ENCODE measurements at places on chromosomes 2 and 18.

DNA sequence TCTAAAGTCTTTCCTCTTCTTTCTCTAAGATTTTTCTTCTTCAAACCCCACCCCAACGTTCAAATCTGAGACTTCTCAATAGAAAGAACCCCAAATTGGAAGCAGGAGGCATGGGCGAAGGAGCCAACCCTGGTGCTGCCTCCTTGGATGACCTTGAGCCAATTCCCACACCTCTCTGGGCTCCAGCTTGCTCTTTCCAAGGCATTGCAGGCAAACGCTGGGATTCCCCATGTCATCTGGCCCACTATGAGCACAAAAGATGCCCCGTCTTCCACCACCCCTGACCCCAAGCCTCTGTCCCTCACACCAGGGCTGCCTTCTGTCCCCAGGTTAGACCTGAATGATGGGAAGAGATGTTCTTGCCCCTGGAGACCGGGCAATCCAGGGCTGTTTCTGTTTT, 57.0 kb downstream of the TTC32 start:
- no peak for DNase-seq

- DNase-seq, result no peak
These were observed 9.9 kb upstream of the NFATC1 start for GRCh38 chr18:79385708-79386341.

DNA sequence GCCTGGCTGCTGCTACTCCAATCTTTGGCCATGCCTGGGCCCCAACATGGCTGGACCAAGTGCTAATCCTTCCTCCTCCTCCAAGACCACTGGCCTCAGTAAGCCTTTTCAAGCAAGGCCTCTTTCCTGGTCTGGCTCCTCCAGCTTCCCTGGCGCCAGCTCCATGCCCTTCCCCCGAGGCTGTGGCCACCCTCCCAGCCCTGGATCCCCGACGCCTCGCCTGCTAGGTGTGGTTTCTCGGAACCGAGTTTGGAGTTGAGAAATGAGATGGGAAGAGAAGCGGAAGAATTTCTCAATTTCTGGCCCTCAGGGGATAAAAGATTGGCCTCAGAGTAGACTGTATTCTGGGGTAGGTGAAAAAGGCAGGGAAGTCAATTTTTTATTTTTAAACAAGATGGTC, 46.4 kb downstream of the ADCY3 start:
- DNase-seq, result no peak

- no peak for DNase-seq
These were observed 89.4 kb upstream of the MAPRE2 start for GRCh38 chr18:34951625-34952379.

- no peak for DNase-seq
These were observed 557.9 kb downstream of the TNS1 start for GRCh38 chr2:217444932-217445331.

- DNase-seq, result no peak
These were observed 89.9 kb downstream of the ACSL3 start for GRCh38 chr2:222950638-222951285.

DNA sequence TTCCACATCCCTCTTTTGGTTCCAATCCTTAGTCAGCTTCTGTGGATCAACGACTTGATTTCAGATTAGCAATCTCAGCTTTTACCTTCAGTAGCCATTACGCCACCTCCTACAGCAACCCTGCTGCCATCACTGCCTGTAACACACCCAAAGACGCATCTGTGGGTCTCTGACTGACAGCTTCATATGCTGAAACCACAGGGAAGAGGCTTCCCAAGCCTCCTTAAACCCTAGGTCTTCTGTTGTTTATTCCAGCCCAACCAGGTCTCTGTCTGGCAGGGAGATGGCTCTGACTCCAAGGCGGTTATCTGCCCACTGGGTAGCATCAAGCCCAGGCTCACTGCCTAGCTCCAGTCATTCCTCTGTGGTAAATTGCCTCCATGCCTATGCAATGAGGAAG, 28.6 kb upstream of the TRIB2 start:
- no peak for DNase-seq

DNA sequence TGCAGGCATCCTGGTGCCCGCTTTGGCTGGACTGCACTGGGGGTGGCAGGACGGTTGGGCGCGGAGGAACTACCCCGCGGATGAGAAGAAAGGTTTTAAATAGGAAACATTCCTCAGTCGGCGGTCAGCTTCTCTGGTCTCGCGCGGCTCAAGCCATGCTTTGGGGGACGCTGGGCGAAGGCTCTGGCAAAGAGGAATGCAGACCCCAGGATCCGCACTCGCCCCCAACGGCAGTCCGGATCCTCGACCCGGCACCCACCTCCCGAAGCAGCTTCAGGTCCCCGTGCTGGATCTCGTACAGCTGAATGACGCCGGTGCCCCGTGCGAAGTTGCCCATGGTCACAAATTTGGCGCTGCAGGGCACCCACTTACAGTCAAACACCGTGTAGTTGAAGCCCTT, 686 bp upstream of the PNO1 start:
- DNase-seq, result no peak

- DNase-seq, result peak; percentile 39
These were observed 153.4 kb downstream of the GPD2 start for GRCh38 chr2:156589381-156590079.

DNA sequence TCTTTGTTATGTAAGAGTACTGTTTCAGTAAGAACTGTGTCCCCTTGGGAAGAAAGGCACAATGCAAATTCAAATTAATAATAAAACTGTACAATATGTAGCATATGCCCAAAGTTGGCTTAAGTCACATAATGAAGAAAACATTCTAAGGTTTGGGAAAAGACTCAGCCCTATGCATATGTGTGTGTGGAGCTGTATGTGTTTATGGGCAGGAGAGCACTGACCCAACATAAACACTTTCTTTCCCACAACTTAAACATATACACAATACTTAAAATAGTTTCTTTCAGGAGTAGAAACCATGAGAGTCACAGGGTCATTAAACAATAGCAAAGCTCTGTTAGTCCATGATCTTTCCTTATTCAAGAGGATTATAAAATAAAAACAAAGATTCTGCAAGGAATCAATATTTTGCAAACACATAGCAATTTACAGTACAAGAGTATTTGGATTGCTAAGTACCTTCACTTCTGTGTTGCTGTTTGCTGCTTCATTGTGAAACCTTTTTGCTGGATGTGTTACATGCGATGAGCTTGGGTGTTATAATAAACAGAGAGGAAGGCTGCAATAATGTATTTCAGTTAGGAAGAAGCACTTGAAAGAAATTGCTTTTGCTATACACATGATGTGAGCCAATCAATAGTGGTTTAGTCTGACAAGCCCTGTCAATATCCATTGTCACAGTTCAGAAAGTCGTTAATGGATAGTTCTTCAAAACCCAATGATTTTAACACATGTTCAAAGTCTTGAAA, 347.3 kb downstream of the ARHGAP15 start:
- DNase-seq, result peak; percentile 43

DNA sequence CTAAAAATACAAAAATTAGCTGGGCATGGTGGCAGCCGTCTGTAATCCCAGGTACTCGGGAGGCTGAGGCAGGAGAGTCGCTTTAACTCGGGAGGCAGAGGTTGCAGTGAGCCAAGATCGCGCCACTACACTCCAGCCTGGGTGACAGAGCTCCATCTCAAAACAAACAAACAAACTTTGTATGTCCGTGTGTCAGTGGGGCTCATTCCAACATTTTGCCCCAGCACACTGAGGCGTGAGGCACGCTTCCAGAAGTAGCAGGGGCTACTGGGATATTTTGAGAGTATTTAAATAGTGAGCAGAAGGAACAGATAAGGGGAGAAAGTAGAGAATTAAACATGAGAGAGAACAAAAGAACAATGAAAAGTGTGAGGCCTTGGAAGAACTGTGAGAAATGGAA, 83.3 kb upstream of the TANK start:
- DNase-seq, result no peak

DNA sequence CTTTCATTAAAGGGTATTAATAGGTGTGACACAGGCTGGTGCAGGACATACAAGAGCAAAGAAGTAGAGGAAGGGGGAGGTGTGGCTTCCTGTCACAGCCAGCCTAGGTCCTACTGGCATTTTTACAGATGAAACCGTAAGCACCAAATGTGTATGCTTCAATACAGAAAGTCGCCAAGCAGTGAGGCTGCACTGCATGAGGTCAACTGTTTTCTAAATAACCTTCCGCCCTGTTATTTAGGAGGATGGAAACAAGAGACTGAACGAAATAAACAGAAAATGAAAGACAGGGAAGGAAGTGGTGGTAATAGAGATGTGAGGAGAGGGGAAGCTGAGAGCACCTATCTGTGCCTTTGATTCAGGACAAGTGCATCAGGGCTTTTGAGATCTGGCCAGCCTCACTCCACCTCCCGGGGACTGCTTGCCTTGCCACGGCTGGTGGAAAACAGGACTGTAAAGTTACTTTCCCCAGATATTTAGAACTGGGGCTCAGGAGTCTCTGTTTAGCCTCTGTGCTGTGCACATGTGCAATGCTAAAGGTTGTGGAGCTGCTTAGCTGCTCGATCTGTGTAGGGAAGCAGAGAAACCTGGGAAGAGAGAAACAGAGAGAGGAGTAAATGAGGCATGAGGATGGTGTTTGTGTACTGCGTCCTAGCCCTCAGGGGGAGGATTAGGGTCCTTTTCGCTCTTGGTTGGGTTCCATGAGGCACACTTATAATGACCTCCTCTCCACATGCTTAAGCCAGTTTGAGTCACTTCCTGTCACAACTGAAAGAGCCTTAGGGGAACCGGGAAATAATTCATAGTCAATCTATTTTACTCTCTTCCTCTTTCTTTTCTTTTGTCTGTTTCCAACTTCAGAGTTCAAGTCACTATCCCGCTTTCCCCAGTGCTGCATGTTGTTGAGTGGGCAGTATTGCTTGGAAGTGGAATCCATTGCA, 62.3 kb upstream of the BOD1L2 start:
- DNase-seq, result peak; percentile 11

- no peak for DNase-seq
These were observed 35.2 kb downstream of the TRPM8 start for GRCh38 chr2:233952335-233952734.

DNA sequence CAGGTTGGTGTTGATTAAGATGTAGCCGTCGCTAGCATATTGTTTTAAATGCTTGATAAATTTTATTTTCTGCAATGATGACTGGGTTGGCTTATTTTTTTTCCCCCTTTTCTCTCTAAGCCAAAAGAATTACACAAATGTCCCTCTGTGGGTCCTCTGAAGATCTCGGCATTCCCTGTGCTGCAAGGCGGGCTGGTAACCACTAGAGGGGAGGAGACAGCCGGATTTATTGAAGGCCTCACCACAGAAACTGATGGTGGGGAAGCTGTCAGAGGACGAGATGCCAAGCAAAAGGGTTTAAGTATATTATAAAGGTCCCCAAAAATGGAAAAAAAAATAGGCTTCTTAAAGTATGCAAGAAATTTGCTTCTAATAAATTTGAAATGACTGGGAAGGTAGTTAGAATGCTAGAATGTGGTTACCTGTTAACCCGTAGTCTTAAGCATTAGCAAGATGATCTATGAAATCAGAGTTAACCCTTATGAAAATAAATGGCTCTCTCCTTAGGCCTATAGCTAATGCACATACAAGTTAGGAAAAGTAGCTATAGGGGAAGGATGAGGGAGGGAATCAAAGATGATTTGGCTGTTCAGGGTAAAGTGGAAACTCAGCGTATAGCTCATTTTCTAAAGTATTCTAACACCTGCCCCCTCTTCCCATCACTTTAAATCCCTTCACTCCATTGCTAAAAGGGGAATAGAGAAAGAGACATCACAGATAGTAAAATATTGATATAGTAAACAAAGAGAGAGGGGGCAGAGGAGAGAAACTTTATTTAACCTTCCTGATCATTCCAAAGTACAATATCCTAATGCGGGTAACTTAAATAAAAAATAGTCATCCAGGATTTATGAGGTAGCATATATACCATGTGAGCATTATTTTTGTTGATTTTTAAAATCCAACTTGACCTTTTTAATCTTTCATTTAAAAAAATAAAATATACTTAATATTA, 894.5 kb upstream of the POU3F3 start:
- no peak for DNase-seq

GRCh38 chr2:174344716-174345461, 10.1 kb downstream of the SP9 start:
- DNase-seq, result no peak

GRCh38 chr18:69985239-69985638, 37.6 kb upstream of the CD226 start:
- no peak for DNase-seq

- DNase-seq, result no peak
These were observed 90.6 kb upstream of the VWC2L start for GRCh38 chr2:214320211-214320610.

DNA sequence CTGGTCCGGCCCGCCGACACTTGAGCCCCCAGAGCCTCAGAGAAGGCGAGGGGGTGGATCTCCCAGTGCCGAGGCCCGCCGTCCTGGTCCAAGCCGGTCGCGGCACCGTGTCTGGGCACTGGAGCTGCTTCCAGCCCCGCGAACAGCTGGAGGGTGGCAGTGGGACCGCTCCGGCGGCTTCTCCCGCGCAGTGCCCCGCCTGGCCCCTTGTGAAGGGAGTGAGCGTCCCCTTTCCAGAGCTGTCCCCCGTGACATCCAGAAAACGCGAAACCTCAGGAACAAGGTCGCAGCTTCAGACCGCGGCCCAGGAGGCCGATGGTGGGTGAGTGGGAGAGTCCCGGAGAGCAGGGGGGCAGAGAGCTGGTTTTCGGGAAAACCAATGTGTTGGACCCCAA, 579 bp upstream of the EMX1 start:
- no peak for DNase-seq

Measured in activated CD4-positive, alpha-beta T cell treated with anti-CD3 and anti-CD28 coated beads, Interleukin-2, Interleukin-4, amounts not matched to agents 100 ng/mL and 50 ng/mL, durations not matched to agents 16 hours and 8 hours (primary cell).